Activated naive CD4-positive, alpha-beta T cell treated with anti-CD3 and anti-CD28 coated beads for 36 hours (primary cell): ENCODE measurements at places on chromosomes 5 and 9. TPM values are rescaled to one million over a fixed set of nuclear protein-coding genes. Genes with fewer than 3 reads are reported as not detected.

DNA sequence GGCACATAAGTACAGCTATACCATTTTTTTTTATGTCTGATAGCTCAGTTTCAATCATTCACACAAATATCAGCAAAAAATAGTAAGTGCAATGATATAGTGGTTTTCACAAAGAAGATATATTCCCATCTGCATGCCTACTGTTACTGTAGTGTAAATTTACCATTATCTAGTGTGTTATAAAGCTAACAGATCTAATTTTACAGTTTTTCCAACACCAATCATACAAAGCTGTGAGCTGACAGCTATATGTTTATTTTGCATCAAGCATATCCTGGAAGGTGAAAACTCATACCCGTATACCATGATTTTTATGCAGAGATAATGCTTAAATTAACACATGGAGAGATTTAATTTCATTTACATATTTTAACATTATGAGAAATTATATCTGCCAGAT, 89.9 kb upstream of the HAPLN1 start:
- DNase-seq, result no peak

Gene GOLM1
- total RNA-seq, result 0.89 TPM

DNA sequence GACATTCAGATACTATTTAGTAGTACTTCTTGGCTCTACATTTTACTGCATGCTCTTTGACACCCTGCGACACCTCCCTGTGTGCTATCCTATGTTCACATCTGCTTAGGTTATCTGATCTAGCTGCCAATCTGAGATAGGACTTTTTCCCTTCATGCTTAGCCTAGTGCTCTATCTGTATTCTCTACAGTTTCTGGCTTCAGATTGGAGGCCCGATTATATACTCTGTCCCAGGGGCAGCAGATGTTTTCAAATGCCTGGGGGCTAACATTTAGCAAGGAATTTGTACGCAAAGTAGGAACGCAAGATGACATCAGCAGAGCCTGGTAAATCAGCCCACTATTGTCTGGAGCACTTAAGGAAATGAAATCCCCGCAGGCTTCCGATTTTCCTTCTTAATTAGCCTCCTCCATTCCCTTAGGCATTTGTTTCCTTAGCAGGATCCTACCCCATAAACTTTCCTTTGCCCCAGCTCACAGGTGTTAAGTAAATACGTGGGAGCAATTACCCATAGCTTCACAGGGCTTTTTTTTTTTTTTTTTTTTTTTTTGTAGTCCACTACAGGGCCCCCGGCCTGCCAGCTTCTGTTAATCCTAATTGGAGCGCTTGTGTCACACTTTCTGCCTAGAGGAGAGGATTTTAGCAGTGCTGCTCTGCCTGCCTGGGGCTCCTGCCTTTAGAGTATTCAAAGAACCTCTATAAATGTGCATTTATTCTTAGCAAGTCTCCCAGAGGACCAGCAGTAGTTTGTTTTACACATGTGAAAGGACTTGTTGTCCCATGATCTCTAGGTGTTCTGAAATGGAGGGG, 61.1 kb upstream of the LPAR1 start:
- no peak for DNase-seq

Gene PCDHGB2
- total RNA-seq, result not detected

DNA sequence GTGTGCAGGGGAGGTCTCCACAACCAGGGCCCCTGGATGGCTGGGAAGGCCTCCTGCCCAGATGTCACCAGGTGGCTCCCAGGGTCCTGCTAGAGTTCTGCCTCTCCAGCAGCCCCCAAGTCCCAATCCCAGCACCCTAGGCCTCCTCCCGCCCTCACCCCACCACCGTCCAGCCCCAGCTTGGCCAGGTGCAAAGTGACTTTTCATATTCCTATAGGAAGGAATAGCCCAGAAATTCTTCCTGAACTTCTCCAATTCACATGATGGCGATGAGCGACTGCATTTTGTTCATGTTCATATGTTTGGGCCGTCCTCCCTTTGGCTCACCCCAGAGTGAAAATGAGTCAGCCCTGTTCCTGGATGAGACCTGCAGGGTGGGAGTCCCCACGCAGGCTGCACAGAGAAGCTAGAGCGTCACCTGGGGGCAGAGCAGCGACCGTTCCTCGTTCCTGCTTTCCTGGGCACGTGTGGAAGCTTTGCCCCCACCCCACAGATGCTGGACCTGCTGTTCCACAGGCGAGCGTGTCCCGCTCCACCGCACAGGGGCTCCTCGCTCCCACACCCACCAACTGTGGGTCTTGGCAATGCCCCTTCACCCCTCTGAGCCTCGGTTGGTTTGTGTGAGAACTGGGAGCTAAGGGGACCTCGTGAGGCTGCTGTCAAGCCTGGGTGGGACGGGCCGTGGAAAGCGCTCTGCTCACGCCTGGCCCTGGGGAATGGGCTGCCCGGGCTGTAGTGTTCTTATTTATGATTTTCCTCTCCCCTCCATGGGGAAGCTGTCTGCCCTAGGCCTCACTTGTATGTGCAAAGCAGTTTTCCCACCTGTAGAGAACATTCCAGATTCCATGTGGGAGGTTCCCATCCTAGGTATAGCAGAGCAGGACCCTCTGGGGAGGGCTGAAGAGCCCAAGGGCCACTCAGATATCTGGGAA, 6.9 kb downstream of the MRPS2 start:
- DNase-seq, result no peak

GRCh38 chr5:142186857-142187594, 78.4 kb downstream of the NDFIP1 start:
- DNase-seq, result no peak

DNA sequence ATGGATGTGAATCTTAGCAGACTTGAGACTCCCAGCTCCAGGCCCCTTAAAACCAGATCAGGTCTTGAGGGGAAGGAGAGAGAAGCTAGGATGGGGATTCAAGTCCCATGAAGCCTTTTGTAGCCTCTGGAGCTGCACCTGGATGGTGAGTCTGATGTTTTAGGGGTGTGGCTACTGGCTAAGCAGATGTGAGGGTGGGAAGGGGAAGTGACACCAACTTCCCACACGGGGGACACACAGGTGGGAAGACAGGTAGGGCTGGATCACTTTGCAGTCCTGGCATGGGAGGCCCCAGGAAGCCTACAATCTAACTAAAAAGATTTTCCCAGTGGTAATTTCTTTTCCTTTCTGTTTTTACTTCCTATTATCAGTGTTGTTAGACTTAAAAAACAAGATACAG, 38.7 kb upstream of the UBAP2 start:
- no peak for DNase-seq

Gene ADGRD2
- total RNA-seq, result not detected

- no peak for DNase-seq
Measured at GRCh38 chr5:112885001-112885400, 23.9 kb downstream of the SRP19 start.

DNA sequence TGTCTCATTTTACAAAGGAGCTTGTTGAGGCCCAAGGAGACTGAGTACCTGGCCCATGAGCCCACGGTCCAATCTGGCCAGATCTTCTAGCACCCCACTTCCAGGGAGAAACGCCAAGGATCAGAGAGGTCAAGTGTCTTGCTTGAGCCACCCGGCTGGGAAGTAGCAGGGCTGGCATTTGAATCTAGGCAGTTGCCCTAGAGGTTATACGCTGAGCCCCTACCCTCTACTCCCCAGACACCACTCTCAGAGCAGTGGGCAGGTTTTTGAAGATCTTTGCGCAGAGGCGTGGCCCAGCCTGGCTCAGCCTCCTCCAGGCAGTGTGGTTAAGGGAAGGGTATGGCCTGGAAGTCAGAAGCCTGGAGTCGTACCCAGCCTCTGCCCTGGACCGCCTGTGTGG, 5.8 kb upstream of the NUP214 start:
- no peak for DNase-seq

DNA sequence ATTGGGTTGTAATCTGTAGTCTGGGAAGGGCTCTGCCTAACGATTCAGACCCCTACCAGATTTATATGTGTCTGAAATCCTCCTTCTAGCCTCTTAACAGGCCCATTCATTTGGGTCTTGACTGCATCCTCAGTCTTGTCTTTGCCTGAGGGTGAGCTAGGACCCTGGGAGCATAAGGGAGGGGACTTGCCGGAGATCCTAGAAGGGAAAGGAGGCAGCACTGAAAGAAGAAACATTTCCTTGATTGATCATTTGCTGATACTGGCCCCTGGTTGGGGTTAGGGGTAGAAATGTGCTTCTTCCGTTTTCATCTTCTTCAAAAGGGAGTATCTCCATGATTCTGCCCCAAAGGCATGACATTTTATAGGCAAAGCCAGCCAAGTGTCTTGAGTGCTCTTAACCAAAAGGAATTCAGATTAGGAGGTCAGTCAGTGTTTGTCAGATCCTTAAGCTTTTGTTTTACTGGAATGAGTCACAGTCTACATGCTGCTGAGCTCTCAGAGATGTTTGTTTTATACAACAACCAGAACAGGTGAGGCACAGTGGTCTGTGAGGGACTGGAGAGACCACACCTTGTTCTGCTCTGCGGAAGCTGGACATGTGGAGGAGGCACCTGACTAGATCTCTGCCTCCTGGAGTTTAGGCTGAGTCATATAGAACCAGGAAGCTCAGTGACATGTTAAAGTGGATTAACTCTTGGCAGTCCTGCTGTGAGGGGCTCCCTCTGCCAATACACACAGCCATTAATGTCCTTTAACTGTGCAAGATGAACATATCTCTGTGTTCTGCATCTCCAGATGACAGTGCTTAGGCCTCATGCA, 37.7 kb downstream of the PCDHAC2 start:
- no peak for DNase-seq

- no peak for DNase-seq
Measured at GRCh38 chr9:114207034-114207810, 51.9 kb downstream of the COL27A1 start.

Gene IGFBPL1
- total RNA-seq, result 0.26 TPM

Gene SHOC1
- not detected for total RNA-seq

DNA sequence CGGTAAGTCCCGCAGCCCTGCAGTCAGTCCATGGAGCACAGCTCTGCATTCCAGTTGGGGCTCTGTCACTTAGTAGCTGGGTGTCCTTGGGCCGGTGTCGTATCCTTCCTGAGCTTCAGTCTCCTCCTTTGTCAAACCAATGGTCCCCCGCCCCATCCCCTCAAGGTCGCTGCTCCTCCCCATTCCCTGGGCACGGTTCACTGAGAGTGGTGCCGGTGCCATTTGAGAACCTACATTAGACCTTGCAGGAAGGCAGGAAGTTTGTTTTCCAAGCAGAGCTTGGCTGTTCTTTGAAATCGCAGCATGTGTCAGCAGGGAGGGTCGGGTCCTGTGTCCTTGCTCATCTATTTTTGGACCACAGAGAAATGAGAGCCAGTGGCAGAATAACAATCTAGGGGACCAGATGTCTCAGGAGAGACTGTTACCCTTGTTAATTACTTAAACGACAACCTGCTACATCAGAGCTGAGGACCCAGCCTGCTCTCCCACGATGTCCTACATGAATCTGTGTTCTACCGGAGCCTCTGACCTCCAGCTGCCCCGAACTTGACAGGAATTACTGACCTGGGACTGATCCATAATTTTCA, 21.7 kb upstream of the BARHL1 start:
- no peak for DNase-seq

Gene OCLN
- total RNA-seq, result 0.26 TPM

Gene PCDHA5
- not detected for total RNA-seq

GRCh38 chr5:77210091-77210963, at the start of gene PDE8B:
Gene PDE8B, plus strand, starts transcription at chr5:77210680. Its CDS starts 246 bp downstream, at chr5:77210926.
- no peak for DNase-seq

Gene CTXN3
- total RNA-seq, result not detected

Gene PCDHB16
- total RNA-seq, result not detected

DNA sequence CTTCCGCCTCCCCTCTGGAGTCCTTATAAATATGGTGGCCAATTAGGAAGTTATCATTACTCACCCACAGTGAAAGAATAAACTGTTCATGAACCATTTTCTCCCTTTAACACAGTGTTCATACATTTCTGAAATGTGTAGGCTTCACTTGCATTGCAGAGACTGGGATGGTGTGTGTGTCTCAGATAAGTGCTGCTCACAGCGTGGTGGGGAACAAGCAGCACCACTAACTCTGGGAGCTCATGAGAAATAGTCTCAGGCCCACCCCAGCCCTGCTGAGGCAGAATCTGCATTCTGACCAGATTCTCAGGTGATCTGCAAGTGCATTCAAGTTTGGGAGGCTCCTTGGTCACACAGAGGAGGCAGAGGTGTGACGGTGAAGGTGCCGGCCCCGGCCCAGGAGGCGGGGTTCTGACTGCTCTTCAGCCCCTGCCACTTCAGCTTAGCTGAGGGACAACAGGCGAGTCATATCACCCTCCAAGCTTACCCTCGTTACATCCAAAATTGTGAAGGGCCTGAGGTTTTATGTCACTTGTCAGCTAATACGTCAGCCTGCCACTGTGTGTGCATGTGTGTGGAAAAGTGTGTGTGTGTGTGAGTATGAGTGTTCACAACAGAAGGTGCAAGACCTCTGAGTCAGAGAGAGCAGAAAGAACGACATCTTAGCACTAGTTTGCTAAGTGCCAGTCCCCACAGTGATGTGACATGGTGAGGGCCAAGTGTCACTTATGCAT, 34.7 kb downstream of the DAP start:
- DNase-seq, result no peak

Gene PCDHGB3
- not detected for total RNA-seq

Gene SLCO4C1
- 0.07 TPM for total RNA-seq

- DNase-seq, result no peak
Measured at GRCh38 chr9:93902051-93902779, 52.9 kb downstream of the BARX1 start.

DNA sequence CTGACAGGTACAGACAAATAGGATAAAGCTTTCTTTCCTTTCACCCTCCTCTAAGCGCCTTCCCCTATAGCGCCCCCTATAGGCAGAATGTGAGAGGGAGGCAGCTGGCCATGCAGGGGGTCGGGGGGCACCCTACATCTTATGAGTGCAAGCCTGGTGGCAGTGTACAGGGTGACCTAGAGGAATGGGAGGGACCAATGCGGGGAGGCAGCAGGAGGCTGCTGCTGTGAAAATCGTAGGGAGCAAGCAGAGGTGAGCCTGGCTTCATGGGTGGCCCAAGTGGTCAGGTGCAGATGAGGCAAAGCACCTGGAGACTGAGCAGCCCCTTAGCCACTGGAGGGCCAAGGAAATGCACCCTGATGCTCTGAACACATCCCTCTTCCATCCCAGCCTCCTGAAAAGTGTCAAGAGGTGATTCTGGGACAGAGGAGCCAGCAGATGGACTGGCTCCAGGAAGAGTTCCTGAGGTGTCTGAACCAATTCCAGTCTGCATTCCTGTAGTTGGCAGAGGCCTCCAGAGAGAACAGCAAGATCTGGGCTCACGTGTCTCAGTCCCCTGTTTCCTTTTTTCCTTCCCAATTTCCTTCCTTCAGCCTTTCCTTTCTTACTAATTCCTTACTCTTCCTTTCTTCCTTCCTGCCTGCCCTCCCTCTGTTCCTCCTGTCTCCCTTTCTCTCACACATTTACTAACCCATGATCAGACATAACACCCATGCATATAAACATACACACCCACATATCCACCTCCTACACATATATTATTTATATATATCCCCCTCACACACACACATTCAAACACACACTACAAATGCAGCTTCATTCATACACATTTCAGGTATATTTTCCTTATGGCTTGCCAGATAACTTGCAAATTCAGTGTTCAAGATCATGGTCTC, 32.8 kb upstream of the GALNT10 start:
- DNase-seq, result peak; percentile 17

- peak; percentile 46 for DNase-seq
Measured at GRCh38 chr5:132098151-132098594, 24.6 kb downstream of the CSF2 start.

GRCh38 chr5:33422191-33422590, 18.6 kb upstream of the TARS1 start:
- no peak for DNase-seq
